ENCODE measurements at places on chromosomes 16 and 17.

GRCh38 chr16:3252967-3253366 is 3.5 kb downstream of the MEFV start:
- no peak for DNase-seq

GRCh38 chr17:2898255-2898926 is 102.2 kb downstream of the RAP1GAP2 start:
- DNase-seq: no peak

- DNase-seq: no peak
Measured at GRCh38 chr16:89960966-89961365, 12.4 kb downstream of the DEF8 start.

- no peak for DNase-seq
Measured at GRCh38 chr16:73426433-73427160, 378.7 kb upstream of the ZFHX3 start.

DNA sequence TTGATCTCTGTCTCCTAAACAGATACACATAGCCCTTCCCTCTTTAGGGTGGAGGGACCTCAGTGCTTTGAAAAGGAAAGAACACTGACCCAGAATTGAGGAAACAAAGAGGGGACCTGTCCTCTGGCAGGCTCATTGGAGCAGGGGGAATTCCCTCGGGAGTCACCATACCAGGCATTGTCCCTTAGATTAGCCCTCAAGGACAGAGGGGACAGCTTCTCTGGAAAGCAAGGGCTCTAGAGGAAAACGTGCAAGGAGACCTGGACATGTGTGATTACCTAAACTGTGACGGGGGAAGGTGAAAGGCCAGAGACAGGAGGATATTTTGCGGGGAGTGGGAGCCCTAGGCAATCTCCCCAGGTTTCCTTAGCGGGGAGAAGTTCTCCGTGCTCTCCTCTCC is 7.6 kb upstream of the FZD2 start:
- DNase-seq: no peak

DNA sequence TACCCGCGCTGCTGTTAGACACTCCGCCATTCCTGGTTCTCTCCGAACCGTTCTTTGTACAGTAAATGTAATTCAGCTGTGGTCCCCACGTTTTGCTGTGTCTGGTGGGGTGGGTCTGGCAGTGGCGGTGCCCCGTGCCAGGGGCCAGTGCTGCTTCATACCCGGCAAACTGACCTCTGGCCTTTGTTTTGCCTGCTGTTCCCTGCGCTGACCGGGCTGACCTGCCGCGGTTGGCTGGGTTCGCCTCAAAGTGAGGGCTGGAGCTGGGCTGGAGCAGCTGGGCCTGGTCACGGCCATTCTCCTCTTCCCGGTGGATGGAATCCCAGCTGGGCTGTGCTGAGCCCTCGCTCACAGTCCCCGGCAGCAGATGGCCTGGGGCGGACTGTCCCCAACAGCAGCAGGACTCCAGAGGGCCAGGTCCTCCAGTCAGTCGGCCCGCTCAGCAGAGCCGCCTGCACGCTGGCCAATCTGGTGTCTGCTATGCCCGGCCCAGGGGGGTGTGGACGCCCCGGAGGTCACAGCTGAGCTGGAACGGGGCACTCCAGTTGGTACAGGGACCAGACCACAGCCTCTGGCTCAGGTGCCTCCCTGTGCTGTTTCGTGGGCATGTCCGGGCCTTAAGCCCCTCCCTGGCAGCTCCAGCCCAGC is 1.5 kb upstream of the WFIKKN1 start:
- DNase-seq: no peak

DNA sequence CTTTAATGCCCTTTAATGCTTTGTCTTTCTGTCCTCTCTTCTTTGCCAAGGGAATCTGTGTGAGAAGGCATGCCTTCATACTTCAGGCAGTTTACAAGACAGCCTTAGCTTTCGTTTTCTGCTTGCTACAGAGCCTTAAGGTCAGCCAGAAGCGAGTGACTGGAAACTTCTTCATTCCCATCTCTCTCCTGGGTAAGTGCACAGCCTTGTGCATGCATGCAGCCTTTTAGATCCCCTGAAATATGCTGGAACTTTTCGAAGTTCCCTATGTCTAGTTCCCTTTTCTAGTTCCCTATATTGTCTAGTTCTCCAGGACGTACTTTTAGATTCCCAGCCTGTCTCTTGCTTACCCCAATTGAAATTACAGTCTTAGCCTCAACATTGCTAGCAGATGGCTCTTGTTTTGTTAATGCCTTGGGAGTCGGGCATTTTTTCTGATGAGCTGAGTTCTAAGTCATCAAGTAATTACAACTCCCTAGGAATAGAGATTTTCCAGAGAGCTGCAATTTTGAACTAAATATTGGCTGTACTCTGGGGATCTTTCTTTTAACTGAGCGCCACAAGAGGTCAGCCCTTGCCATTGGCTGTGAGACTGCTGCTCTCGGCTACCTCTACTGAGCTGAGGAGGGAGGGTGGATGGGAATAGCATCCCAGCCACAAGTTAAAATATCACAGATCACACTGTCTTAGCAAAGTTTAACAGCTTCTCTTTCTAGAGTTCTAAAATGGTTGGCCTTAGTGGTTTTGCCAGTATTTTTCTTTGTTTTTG is 22.7 kb upstream of the PPM1D start:
- no peak for DNase-seq

GRCh38 chr17:55265311-55266021 is 706 bp downstream of the HLF start:
- DNase-seq: no peak

DNA sequence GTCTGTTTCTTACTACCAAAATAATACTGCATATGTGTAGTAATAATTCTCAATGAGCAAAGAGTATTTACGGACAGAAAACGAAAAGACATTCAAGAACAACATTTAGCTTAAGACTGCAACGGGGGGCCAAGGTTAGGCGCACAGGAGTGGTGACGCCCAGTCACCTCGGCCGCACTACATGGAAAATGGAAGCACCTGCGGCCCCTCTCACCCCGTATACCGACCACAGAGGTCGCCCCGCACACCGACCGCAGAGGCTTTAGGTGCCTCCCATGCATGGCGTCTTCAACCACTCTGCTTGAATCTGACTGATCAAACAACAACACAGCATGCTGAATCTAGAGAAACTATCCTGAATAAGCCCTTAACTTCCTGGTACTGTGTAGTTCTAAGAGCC is 26.4 kb downstream of the CCDC57 start:
- DNase-seq: no peak

- no peak for DNase-seq
Measured at GRCh38 chr17:57399690-57400089, 143.4 kb downstream of the MSI2 start.

- no peak for DNase-seq
Measured at GRCh38 chr16:64058685-64059084, 1063.2 kb downstream of the CDH11 start.

DNA sequence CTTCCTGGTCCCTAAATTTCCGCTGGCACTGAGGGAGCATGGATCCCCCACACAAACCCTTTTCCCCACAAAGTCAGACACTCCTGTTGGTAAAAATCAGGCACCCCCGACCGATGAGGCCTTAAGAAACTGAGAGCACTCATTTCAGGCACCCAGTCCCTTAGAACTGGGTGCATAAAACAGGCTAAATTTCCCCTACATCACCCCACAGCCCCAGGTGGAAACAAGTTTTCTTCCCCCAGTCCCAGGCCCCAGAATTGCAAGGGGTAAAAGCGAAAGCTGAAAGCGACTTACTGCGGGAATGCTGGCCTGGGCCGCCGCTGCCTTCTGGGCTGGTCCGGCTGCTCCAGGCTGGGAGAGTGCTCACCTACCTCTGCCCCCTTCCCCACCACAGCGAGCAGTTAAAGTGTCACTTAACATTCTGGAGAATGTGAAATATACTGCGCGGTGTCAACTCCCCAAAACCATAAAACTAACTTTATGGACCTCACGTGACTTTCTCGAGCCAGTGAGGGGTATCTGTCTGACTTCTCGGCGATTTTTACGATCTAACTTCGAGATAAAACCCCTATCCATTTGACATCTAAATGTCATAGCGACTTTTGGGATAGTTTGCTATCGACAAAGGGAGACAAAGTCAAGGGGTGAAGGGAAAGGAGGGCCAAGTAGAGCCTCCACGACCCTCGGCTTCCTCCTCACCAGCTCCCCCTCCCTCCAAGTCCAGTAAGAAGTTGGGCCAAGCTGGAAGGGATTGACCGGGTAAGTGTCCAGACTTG is at the start of gene HOXB3:
Gene HOXB3 (minus strand): TSS at position 411 of the 776 bp plus-strand sequence. CDS start 37,767 bp downstream, outside the sequence.
- DNase-seq: no peak

DNA sequence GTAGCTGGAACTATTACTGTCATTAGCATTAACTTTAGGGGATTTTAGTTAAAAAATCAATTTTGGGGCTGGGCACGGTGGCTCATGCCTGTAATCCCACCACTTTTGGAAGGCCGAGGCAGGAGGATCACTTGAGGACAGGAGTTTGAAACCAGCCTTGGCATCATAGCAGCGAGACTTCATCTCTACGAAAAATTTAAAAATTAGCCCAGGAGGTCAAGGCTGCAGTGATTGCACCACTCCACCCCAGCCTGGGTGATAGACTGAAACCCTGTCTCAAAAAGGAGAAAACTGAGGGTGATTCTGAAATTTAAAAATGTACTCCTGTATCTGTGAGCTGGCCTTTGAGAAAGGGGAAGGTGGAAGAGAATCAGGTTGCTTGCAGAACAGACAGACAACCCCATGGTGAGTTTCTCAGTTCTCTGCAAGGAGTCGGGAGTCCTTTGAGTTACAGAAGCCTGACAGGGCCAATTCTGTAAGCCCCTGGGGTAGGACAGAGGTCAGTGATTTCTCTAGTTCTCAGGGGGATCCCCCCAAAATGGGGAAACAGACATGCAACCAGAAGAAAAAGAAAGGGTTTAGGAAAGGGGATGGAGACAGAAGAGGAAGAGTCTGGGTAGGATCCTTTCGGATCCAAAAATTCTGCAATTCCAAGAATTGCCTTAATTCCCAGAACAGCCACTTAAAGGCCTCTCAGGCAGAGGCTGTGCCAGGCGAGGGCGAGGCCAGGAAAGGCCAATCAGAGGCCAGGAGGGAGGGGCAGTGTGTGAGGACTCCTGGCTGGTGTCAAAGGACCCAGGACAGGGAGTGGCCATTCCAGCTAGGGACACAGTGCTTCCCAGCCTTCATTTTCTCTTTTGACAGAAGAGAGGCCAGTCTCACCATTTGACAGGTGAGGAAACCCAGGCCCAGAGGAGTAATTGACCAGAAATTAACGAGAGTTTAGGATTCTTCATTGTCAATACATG is 6.7 kb downstream of the NUPR1 start:
- no peak for DNase-seq

GRCh38 chr17:74840989-74841666 is 18.6 kb downstream of the GRIN2C start:
- no peak for DNase-seq

DNA sequence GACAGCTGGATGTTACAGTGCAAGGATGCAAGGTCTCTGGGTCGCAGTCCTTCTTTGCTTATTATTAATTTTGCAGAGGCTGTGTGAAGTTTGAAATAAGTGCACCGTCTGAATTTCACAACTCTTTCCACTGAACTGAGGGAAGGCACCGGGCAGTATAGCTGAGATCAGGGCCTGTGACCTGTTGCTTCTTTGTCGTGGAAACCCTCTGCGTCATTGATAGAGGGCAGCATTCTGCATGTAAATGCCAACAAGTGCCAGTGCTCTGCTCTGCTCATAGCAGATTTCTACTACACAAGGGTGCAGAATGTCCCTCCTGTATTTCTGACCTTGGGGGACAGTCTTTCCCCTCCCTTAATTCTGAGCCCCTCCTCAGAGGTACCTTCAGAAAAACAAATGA is 26.0 kb downstream of the CD300LF start:
- no peak for DNase-seq

GRCh38 chr16:7093511-7093910 is 239.1 kb upstream of the RBFOX1 start:
- no peak for DNase-seq

DNA sequence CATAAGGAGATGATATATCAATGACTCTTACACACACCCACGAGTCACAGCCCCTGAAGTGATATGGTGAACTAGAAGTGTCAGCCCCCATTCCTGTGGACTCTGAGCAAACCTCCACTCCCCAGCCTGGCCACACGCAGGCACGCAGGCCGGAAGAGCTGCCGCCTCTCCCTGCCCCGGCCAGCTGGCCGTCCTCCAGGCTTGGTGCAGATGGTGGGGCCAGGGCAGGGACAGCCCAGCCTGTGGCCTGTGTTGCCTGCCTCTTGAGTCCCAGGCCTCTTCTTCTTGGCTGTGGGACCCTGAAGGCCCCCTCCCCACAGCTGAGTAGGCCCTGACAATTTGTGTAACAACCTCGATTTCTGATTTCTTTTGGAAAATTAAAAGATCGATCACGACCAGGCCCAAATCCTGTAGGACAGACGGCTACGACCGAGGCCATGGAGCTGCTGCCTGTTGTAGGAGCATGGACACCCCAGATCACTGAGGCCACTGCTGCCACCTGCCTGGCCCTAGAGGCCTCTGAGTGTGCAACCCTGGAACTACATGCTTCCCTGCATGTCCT is 10.0 kb upstream of the MPRIP start:
- DNase-seq: peak; percentile 86

GRCh38 chr16:29910819-29911675 is 10.8 kb downstream of the ASPHD1 start:
- DNase-seq: no peak

- DNase-seq: no peak
Measured at GRCh38 chr16:54657058-54657708, 273.5 kb upstream of the IRX5 start.

- DNase-seq: no peak
Measured at GRCh38 chr16:66623755-66624154, 19.3 kb downstream of the CMTM3 start.

DNA sequence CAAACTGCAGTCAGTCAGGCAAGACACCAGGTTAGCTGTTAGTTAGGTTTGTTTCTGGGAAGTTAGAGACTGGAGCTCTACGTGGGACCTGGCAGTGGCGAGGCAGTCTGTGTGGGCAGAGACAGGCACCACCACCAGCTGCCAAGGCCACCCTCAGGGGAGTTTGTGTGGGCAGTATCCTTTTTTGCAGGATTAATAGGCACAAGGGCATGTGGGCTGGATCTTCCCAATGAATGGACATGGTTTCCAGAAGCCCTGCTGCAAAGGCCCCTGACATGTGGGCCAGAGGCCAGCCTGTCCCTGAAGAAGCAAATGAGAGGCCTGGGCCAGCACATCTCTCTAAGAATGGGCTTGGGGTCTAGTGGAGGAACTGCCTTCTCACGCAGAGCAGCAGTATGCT is 19.2 kb upstream of the SREBF1 start:
- DNase-seq: no peak

DNA sequence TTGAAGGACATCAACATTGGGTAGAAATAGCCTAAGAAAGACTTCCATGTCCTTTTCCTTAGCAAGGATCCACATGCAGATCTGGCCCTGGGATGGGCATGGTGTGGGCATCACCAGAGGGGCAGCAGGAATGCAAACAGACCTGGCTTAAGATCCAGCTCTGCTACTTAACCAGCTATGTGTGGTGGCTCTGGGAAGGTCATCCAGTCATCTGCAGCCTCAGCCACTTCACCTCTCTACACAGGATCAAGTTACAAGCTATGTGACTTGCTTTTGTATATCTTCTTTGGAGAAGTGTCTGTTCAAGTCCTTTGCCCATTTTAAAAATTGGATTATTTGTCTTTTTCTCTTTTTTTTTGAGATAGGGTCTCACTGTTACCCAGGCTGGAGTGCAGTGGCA is 13.5 kb upstream of the ADORA2B start:
- no peak for DNase-seq

DNA sequence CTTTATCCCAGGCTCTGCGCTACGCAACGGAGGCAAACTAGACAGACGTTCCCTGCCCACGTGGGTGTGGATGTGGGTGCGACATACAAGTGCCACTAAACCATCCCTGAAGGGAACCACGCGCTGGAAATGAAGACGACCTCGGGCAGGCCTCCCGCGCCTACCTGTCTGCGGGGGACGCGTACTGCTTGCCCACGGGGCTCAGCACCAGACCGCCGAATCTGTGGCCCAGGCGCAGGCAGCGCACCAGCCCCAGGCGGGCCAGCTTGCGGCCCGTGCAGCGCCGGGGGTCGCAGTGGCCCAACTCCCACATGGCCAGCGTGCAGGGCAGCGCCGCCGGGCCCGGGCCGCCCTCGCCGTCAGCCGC is 480 bp downstream of the TSR3 start:
- no peak for DNase-seq

Measured in BJ (cell line).